ENCODE measurements at places on chromosomes 16 and 17. TPM values are rescaled to one million over a fixed set of nuclear protein-coding genes. Genes with fewer than 3 reads are reported as not detected.

DNA sequence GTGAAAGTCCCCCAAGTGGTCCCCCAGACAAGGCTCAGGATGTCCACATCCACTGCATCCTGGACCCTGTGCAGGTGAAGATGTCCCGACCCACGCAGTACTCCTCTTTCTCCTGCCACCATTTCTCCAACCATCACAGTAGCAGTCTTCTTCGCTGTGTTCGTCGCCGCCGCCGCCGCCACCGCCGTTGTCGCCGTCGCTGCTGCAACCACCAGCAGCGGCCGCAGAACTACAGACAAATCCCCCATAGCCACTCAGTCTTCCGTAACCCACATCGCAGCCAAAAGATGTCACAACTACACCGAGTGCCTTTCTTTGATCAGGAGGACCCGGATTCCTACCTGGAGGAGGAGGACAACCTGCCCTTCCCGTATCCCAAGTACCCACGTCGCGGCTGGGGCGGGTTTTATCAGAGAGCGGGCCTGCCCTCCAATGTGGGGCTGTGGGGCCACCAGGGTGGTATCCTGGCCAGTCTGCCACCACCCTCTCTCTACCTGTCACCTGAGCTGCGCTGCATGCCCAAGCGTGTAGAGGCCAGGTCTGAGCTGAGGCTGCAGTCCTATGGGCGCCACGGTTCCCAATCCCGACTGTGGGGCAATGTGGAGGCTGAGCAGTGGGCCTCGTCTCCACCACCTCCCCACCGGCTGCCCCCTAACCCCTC is 917 bp downstream of the SPEM2 start:
- no peaks in the 10 kb centered on the region for H3K4me1 ChIP-seq
- H3K27me3 ChIP-seq = no peaks in the 10 kb centered on the region
- H3K36me3 ChIP-seq = no peaks in the 10 kb centered on the region

- no peak for DNase-seq
- H3K4me3 ChIP-seq = no peak overlapping the region
- H3K4me1 ChIP-seq = no peaks in the 10 kb centered on the region
Observed at GRCh38 chr16:51509336-51509735, 358.3 kb upstream of the SALL1 start.

The KRTAP9-7 gene
- total RNA-seq = not detected

The ARHGAP44 gene
- 15.7 TPM for total RNA-seq
